ENCODE measurements at places on chromosomes 7 and 10.

GRCh38 chr7:46854958-46855473, 726.9 kb downstream of the TNS3 start:
- DNase-seq = peak; percentile 25

DNA sequence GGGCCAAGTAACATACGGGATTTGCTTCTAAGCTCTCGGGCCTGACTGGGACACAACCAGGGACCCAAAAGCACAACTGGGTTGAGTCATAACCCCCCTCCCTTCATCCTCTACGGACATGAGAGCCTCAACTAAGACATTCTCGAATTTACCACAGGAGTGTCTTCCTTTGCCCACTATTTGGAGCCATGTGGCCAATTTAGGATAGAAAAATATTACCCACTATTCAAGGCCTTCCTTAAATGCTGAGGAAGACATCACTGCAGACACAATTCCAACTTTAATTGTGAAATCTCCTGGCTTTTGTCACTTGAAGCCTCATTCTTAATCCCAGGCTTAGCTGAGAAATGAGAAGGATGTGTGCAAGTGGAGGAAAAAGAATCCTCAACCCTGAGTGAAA, 11.8 kb downstream of the CTBP2 start:
- no peak for DNase-seq

GRCh38 chr10:108014902-108015177, 850.3 kb upstream of the SORCS1 start:
- no peak for DNase-seq

- DNase-seq = no peak
Observed at GRCh38 chr7:42574685-42575084, 337.2 kb downstream of the C7orf25 start.

GRCh38 chr7:70726951-70727378, 405.0 kb upstream of the GALNT17 start:
- no peak for DNase-seq
